ENCODE measurements at places on chromosomes 6 and 20.

DNA sequence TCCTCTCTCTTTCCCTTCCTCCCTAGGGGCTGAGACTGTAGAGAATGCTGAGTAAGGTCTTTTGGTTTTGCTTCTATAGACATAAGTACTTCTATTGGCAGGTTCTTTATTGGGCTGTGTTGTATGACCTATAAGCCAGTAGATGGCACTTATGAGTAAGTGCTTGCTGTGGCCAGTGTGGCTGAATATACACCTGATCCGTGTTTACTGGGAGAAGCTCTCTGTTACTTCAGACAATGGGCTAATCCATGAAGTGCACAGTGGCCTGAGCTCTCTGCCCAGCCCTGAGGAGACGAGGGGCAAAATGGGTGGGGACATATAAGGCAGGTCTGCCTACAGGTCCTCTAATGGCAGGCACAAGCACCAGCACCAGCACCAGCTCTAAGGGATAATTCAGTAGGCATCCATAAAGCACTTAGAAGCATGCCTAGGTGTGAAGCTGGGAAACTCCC is 610.3 kb downstream of the RNF144B start:
- peak; percentile 31 for DNase-seq

DNA sequence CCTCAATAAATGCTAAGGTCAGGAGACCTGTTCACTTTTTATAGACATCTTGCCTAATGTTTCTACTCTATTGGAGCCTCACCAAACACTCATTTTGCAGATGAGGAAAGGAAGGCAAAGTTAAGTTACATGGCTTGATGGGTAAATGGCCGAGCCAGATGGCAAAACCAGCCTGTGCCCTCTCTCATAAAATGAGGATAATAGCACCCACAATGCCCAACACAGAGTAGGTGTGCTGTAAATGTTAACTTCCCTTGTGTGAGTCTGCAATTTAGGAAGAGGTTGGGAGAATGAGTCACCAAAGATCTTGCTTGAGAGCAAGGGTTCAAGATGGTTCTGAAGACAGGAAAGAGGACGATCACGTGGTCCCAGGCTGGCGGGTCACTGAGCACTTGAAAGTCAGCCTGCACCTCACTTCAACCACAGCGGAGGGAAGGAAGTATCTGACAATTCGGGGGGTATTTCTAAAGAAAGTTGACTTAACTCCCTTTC is 3.3 kb downstream of the KCNK5 start:
- no peak for DNase-seq

DNA sequence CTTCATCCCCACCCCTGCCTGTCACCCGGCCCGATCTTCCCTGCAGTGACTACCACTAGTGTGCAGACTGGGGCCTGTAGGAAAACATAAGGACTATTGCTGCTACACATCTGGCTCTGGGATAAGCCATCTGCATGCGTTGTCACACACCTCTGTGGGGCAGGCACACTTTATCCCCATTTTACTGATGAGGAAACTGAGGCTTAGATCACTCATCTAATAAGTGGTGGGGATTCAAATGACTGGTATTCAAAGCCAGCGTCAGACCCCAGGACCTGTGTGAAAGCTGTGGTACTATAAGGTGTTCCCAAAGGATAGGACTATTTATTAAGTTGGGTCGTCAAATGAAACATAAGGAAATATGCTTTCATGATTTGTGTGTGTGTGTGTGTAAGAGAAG is 148.9 kb upstream of the RNF24 start:
- no peak for DNase-seq

DNA sequence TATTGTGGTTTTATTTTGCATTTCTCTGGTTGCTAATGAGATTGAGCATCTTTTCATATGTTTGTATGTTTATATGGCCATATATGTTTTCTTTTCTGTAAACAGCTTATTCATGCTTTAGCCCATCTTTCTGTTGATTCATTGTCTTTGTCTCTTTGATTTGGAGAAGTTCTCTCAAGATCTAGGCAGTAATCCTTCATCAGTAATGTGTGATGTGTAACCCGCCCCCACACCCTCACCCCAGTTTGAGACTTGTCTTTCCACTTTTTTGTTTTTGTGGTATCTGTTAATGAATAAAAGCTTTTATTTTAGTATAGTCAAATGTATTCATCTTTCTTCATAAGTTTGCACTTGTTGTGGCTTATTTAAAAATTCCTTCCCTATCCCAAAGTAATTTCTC is 26.0 kb downstream of the ZC3H12D start:
- DNase-seq: no peak

DNA sequence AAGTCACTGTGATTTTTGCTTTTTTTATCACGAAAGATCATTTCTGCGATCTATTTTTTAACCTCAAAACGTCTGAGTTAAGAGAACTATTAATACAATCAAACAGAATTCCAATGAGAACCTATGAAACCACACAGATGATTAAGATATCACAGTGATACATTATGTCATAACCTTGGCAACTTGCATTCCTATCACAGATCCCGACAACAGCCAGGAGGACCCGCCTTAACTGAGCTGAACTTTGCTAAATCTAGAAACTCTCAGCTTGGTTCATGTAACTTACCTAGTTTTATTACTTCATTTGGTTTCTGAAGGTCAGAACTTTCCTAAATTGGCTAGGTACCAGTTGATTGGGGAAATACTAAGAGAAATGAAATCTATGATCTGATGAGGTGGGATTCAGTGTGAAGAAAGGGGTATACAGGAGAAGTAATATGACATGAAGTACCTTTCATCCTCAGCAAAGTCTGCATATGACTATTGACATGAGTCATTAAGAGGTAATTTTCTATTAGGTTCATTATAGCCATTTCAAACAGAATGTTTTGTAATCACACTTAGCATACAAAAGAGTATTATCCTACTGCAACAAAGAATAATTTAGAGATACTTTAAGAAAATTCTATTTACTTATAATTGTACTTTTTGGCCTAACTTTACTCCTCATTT is 11.2 kb downstream of the LYRM4 start:
- DNase-seq: peak; percentile 12
